ENCODE measurements at places on chromosomes 7 and 10.

- DNase-seq: no peak
Observed at GRCh38 chr7:80463272-80463920, 48.5 kb downstream of the GNAT3 start.

- DNase-seq: peak; percentile 14
Observed at GRCh38 chr7:76352193-76352592, 6.6 kb downstream of the YWHAG start.

- DNase-seq: no peak
Observed at GRCh38 chr7:30281791-30282190, 2.6 kb upstream of the ZNRF2 start.

GRCh38 chr7:75835688-75836285 is 22.2 kb upstream of the CCL24 start:
- no peak for DNase-seq

DNA sequence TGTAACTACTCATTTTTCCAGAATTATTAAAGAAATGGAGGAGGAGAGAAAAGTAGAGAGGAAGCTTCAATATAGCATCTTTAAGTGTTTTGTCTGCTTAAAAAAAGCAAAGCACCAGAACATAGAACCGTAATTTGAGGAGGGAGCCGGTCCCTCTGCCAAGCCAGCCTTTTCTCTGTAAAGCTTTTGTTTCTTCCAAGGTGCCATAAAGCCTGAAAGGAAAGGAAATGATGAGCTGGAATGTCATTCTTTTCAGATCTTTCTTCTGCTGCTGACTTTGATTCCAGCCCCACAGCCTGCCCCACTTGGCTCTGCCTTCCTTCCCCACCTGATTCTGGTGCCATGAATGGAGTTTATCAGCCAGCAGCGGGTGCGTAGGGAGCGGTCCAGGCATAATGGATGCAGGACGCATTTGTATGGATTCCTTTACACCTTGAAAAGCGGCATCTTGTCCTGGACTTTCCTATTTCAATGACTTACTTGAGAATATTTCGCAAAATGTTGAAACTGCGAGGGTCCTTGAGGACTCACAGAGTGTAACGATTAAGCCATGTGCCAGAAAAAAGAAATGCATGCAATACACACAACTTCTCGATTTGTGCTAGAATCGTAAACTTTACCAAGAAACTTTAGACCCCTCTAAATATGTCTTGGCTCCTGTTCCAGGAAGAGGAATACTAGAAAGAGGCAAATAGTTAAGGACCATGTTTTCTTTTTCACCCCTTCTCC is 569.5 kb upstream of the MGMT start:
- no peak for DNase-seq

DNA sequence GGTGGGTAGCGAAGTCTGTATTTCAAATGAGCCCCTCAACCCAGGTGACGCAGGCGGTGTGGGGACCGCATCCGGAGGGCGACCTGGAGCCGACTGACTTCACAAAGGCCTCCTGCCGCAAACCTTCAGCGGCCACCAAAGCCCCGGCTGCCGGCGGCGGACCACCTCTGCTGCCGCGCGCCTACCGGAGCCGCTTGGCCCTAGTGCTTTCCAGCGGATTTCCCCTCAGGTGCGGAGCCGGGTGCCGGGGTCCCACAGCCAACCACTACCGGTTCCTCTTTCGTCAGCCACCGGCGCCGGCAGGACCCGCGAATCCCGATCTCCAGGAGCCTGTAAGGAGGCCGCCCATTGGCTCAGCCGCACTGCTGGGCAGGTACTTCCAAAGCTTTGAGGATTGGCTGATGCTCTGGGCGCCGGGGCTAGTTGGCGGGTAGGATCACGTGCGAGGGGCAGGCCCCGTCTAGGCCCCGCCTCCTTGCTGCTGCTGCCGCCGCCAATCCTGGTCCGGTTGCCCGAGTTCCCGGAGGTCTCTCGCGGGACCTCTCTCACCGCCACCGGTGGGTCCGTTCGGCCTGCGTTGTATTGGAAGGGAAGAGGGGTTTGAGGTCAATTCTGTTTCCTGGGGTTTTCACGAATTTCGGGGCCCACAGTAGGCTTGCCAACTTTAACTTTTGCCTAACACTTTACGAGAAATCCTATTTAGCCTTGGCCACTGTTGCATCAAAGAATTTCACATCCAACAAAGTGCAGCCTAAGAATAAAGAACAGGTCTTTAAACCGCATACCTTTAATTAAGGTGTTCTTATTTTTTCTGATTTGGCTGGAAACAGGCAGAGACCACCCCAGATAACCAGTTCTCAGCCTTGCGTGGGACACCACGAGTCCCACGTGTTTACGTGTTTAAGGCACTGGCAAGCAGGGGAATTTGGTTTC is at the start of gene GSTO2:
TSS of gene GSTO2 (plus strand) at position 472 of the 933 bp plus-strand sequence. CDS start 5,732 bp downstream, outside the sequence.
- peak; percentile 75 for DNase-seq

DNA sequence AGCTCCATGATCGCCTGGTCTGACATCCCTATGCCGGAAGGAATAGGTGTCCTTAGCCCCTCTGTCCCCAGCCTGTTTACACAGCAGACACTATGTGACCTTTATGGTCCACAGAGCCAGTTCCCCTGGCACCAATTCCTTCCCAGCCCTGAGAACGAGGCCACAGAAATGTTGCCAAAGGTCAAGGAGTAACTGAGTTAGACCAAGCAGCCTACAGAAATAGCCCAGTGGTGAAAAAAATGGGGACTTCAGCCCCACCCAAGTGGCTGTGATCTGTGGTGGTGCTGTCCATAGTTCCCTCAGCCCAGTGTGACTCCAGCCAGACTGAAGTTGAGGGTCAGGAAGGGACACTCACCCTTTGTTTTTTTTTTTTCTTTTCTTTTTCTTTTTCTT is 2.5 kb downstream of the PGAM2 start:
- DNase-seq: no peak

GRCh38 chr10:72274213-72274729 is 547 bp downstream of the DDIT4 start:
- no peak for DNase-seq

Data from hepatic stellate cell (primary cell).